ENCODE measurements at places on chromosomes 6 and 20. TPM values are rescaled to one million over a fixed set of nuclear protein-coding genes. Genes with fewer than 3 reads are reported as not detected.
A peak's percentile ranks its signal among the peaks of the same experiment; 100 is the strongest.

The GNAS-AS1 gene
- 2.4 TPM for total RNA-seq

- DNase-seq = no peak
These were observed 67.1 kb upstream of the DUSP22 start for GRCh38 chr6:225121-225721.

GRCh38 chr6:108966251-108966650 is 118.0 kb downstream of the ARMC2 start:
- no peak for DNase-seq

The SLC12A5 gene
- total RNA-seq = not detected

- no peak for DNase-seq
These were observed 41.9 kb downstream of the FOXP4 start for GRCh38 chr6:41588111-41588510.

GRCh38 chr6:15864708-15865062 is 201.9 kb upstream of the DTNBP1 start:
- no peak for DNase-seq

GRCh38 chr6:120924214-120924613 is 410.1 kb downstream of the TBC1D32 start:
- no peak for DNase-seq

The SLPI gene
- total RNA-seq = 301 TPM

DNA sequence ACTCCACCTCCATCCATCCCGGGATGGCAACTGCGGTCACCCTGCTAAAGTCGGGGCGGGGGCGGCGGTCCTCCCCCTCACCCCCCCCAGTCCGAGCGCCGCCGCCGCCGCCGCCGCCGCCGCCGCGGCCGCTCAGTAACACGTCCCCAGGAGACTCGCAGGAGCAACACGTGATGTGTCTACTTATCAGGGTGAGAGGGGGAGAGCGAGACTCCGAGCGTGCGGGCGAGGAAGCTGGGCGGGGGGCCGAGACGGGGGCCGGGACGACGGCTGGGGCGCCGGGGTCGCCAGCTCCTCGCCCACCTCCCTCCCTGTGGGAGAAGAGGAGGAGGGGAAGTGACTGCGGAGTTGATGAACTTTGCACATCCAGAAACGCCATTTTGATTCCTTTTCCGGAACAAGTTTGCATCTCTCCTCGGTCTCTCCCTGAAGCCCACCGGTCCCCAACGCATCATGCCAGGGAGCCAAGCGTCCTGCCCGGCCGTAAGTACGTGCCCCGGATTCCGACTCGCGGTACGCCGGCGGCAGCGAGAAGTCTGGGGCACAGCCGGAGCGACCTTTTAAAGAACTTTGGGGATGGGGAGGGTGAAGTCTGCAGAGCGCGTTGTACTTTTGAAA is at the start of gene RREB1:
Gene RREB1 (plus strand): TSS at position 384 of the 618 bp plus-strand sequence. CDS start 73,951 bp downstream, outside the sequence.
- DNase-seq = peak; percentile 63

GRCh38 chr6:160088784-160089533 is 32.7 kb upstream of the SLC22A1 start:
- DNase-seq = no peak

- DNase-seq = no peak
These were observed 30.7 kb upstream of the TMEM14A start for GRCh38 chr6:52640170-52640569.

GRCh38 chr6:48597951-48598350 is 487.0 kb upstream of the PTCHD4 start:
- no peak for DNase-seq

The SEMG1 gene
- not detected for total RNA-seq

The PAK1IP1 gene
- total RNA-seq = 14.5 TPM

The ADGRF4 gene
- 6.5 TPM for total RNA-seq

Data from ureter (tissue), 1 donor.